Naive B cell (primary cell): ENCODE measurements at places on chromosomes 2 and 18. TPM values are rescaled to one million over a fixed set of nuclear protein-coding genes. Genes with fewer than 3 reads are reported as not detected.

Gene TWIST2
- polyA plus RNA-seq = not detected

GRCh38 chr2:72619626-72620025 is 206.2 kb downstream of the EXOC6B start:
- H3K36me3 ChIP-seq = peaks cover 15% of the 10 kb centered on the region
- no peaks in the 10 kb centered on the region for H3K27me3 ChIP-seq
- no peak for DNase-seq

GRCh38 chr2:85369500-85369899 is 14.9 kb downstream of the ELMOD3 start:
- no peak overlapping the region for H3K27ac ChIP-seq
- H3K4me3 ChIP-seq = no peak overlapping the region
- H3K4me1 ChIP-seq = no peaks in the 10 kb centered on the region
- DNase-seq = no peak

GRCh38 chr18:8661754-8662559 is 43.4 kb upstream of the MTCL1 start:
- H3K27me3 ChIP-seq = peaks cover 22% of the 10 kb centered on the region
- H3K36me3 ChIP-seq = no peaks in the 10 kb centered on the region
- H3K4me1 ChIP-seq = no peaks in the 10 kb centered on the region

DNA sequence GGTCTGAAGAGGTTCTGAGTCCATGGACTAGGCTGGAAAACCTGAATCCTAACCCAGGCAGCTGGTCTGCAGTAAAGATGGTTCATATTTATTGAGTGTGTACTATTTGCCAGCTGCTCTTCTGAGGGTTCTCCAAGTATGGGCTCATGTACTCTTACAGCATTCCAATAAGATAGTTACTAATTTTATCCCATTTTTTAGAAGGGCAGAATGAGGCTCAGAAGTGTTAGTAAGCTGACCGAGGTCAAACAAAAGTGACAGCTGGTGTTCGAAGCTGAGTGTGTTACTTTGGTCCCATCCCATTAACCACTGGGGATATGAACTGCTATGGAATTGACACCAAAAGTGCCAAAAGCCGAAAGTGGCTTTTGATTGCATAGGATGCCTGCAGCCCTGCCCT is 76.9 kb downstream of the CABLES1 start:
- peaks cover 5% of the 10 kb centered on the region for H3K36me3 ChIP-seq
- peaks cover 4% of the 10 kb centered on the region for H3K27me3 ChIP-seq
- H3K4me1 ChIP-seq = peaks cover 5% of the 10 kb centered on the region
- H3K4me3 ChIP-seq = no peak overlapping the region
